ENCODE measurements at places on chromosomes 11 and 22.

DNA sequence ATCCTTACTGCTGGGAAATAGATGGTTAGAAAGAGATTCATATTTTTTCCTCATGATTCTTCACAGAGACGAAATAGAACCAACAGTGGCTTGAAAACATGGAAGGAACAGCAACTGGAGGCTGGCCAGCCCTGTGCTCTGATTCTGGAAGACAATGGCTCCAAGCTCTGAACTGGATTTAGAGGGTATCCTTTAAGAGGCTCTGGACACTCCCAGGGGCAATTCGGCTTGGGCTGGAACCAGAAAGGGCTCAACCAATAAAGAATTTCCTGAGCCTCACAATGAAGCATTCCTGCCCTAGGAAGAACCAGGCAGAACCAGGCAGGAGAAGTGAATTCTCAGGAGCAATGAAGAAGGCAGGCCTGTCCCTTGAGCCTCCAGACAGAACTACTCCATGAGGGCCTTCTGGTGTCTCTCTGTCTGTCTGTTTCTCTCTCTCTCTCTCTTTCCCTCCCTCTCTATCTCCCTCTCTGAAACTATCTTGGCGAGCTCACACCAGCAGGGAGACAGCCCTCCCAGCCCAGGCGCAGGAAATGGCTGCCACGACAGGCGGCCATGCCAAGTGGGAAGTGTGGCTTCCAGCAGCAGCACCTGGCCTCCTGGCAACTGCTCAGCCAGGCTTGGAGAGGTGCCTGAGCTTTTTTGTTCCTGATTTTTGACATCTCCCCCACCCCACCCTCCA, 93.3 kb downstream of the RCN1 start:
- DNase-seq = no peak

- DNase-seq = no peak
These were observed 8.5 kb upstream of the NFAM1 start for GRCh38 chr22:42440728-42441127.

GRCh38 chr22:36961626-36962025, 48.2 kb downstream of the CSF2RB start:
- no peak for DNase-seq

- DNase-seq = no peak
These were observed 801.7 kb downstream of the BRD1 start for GRCh38 chr22:49025791-49026493.

DNA sequence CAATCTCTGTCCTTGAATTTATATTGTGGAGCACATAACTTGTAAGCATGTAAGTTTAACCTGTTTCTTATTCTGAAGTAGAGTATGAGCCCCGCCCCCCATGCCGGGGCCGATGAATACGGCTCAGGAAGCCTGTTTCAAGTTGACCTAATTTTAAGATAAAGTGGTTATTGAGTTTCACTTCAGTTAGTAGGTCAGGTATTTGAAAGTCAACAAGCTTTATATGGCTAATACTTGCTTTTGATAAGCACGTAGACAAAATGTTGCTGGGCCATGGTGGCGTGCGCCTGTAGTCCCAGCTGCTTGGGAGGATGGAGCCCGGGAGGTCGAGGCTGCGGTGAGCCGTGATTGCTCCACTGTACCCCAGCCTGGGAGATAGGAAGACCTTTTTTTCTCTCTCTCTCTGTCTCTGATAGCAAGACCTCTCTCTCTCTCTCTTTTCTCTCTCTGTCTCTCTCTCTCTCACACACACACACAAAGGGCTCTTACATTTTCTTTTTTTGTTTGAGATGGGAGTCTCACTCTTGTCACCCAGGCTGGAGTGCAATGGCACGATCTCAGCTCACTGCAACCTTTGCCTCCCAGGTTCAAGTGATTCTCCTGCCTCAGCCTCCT, 14.4 kb downstream of the YWHAH start:
- no peak for DNase-seq

DNA sequence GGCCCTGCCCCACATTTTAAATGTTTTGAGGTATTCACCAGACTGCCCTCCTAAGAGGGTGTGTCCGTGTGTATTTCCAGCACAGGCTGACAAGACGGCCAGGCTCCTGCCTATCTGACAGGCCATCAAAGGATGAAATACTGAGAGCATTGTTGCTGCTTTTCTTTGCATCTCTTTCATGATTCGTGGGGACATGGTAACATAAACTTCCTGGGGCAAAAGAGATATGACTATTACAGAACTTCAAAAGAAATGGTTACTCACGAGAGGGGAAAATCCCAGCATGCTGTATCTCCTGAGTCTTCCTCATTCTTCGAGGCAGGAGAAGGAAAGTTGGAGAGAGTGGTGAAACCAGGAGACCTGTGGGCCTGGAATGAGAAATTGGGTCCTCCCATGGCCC, 10.3 kb upstream of the BIK start:
- no peak for DNase-seq

- no peak for DNase-seq
These were observed 43.5 kb upstream of the KCNJ11 start for GRCh38 chr11:17432002-17432401.

DNA sequence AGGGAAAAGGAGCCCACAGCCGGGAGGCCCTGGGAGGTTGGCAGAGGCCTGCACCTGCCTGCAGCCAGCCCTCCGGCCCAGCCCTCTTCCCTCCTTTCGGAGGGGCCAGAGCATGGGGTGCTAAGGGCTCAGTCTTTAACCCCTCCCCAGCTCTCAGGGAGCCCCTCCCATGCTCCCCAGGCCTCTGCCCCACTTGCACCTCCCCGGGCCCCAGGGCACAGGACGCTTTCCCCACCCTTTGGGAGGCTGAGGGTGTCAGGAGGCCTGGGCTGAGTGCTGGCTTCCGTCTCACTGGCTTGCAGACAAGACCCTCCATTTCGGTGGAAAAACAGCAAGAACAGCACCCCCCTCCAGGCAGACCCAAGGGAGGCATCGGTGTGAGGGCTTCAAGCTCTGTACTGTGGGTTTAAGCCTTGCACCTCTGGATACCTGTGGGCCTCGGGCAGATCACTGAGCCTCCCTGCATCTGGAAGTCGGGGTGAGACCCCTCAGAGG, 7.3 kb downstream of the ASCL2 start:
- DNase-seq = no peak

- no peak for DNase-seq
These were observed 314.3 kb downstream of the BRD1 start for GRCh38 chr22:49513358-49513851.

DNA sequence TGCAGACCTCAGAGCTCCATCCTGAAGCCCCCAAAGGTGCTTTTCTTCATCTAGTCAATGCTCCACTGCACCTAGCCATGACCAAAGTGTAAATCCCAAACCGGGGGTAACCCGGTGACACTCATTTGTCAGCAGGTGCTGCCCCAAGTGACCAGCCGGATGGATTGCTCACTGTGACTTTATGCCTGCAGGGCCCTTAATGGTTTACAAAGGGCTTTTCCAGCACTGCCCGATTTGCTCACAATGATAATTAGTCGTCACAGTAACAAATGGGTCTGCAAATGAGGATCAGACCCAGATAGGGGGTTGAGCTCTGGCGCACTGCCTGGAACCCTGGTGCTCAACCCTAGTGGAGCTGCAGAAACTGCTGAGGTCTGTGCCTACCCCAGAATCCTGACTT, 45.7 kb upstream of the CD5 start:
- DNase-seq = no peak

DNA sequence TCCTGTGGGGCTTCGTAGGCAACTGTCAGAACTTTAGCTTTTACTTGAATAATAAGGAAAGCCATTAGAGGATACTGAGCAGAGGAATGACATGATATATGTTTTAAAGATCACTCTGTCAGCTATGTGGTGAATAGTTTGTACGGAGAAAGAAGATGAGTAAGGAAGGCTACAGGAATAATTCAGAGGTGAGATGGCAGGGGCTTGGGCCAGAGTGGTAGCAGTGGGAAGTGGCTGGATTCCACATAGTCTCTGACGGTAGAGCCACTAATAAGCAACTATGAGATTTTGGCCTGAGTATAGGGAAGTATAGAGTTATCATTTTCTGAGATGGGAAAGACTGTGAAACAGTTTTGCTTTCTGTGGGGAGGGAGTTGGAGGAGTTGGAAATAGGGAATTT, 93.9 kb upstream of the MTMR2 start:
- no peak for DNase-seq

- no peak for DNase-seq
These were observed 34.1 kb upstream of the CALCA start for GRCh38 chr11:15006139-15006759.

DNA sequence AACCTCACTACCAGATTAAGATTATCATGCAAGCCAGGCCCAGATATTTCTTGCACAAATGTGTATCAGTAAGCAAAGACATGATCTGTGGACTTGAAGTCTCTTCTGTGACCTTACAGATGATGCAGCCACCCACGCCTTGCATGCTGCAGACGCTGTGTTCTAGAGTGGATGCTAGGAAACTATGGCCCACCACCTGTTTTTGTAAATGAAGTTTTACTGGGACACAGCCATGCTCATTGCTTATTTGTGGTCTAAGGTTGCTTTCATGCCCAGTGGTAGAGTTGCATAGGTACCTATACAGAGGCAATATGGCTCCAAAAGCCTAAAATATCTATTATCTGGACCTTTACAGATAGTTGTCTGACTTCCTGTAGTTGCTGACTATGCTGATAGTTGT, 47.5 kb upstream of the SORL1-AS1 start:
- DNase-seq = no peak

GRCh38 chr22:48709453-48709852, 1118.2 kb downstream of the BRD1 start:
- no peak for DNase-seq

GRCh38 chr11:123231777-123232176, 36.7 kb upstream of the CLMP start:
- DNase-seq = no peak

DNA sequence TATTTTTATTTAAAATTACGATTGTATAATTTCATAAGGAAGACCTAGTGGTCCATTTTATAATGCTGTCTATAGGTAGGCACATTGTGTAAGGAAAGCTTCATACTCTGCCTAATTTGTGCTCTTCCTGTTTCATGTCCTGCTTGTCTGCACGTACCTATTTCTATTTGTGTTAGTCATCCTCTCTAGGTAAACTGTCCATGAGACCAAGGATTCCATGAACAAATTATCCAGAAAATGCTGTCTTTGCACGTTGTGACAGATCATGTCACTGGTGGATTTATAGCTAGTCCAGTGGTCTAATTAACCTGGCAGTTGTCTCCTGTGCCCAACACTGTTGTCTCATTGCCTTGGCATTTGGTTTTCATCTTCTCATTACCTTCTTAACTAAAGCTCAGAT, 44.7 kb downstream of the DNAJC24 start:
- DNase-seq = no peak

DNA sequence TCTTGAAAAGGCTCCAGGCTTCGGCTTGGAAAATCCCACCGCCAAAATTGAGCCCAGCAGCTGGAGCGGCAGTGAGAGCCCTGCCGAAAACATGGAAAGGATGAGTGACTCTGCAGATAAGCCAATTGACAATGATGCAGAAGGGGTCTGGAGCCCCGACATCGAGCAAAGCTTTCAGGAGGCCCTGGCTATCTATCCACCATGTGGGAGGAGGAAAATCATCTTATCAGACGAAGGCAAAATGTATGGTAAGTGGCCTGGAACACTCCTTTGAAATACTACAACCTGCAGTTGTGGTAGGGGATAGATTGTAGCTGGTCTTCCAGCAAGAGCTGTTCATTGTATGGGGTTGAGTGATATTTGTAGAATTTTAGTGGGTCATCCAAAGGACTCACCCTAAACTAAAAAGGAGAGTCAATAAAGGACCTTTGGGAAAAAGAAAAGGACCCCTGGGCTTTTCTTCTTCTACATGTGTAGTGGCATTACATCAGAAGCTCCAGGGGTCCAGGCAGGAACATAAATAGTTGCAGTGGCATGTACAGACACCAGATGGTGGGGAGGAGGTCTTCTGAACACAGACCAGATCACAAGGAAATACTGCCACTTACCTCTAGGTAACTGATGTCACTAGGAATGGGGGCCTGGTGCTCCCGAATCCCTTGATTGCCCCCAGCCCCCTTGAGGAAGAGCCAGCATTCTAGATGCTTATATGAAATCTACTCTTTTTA, 90.1 kb downstream of the TEAD1 start:
- no peak for DNase-seq

DNA sequence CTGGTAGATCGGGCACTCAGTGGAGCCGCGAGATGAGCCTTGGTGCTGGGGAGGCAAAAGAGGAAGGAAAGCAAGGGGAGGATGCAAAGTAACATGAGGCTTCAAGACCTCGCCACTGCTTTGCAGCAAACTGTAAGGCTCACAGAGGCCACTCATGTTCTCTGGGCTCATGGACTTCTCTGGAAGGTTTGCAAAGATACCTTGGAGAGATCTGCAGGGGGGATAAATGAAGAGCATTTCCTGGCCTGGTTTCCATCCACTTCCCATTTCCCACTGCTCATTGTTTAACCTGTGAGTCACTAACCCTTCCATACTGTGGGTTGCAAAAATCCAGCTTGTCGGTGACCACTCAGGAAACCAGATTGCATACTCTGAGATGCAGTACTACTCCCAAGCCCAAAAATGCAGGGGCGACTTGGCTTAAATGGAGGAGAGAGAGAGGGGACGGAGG, 38.5 kb downstream of the OSBP2 start:
- no peak for DNase-seq

DNA sequence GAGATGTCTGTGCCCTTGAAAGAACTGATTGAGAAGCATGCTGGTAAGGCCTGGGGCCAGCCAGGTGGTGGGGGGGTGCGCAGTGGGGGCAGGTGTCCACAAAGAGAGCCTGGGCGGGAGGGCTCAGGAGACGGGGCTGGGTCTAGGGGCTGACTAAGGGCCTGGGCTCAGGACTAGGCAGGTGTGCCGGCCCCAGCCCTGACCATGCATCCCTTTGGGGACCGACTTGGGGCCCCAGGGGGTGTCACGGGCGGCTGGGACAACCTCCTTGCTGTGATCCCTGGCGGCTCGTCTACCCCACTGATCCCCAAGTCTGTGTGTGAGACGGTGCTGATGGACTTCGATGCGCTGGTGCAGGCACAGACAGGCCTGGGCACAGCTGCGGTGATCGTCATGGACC, 4.4 kb downstream of the NDUFV1 start:
- no peak for DNase-seq

DNA sequence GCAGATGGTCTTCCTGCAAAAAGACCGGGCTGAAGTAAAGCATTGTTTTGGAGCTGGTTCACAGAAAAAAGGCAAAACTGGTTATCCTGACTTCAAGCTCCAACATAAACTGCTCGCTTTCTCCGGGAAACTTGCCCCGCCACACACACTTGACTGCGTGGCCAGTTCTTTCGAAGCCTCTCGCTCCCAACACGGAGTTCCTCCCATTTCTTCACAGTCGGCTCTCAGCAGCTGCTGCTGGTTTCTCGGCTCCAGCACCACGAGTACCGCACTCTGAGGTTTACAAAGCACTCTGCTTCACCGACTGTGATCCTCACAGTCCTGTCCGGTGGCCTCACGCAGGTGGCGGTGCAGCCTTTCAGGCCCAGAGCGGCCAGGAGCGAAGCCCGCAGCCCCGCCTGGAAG, 264 bp downstream of the CHEK1 start:
- no peak for DNase-seq

- DNase-seq = no peak
These were observed 3.7 kb downstream of the OMP start for GRCh38 chr11:77106321-77106720.

GRCh38 chr11:45664376-45665205, 831 bp downstream of the CHST1 start:
- DNase-seq = peak; percentile 16
